PC-9 (cell line): ENCODE measurements at places on chromosomes 1 and 21. TPM values are rescaled to one million over a fixed set of nuclear protein-coding genes. Genes with fewer than 3 reads are reported as not detected.

- H3K4me1 ChIP-seq, result no peaks in the 10 kb centered on the region; the same call in 1 of the 2 replicates
- no peak for DNase-seq
- H3K4me3 ChIP-seq, result no peak overlapping the region
- no peaks in the 10 kb centered on the region for H3K36me3 ChIP-seq
Observed at GRCh38 chr1:208251911-208252835, 8.0 kb upstream of the PLXNA2 start.

EDN2 gene
- total RNA-seq, result 0.43 and 0.48 TPM in 2 replicates

TTC22 gene
- 24.1 and 26.3 TPM in 2 replicates for total RNA-seq

FAM177B gene
- not detected in 2 replicates for total RNA-seq

DNA sequence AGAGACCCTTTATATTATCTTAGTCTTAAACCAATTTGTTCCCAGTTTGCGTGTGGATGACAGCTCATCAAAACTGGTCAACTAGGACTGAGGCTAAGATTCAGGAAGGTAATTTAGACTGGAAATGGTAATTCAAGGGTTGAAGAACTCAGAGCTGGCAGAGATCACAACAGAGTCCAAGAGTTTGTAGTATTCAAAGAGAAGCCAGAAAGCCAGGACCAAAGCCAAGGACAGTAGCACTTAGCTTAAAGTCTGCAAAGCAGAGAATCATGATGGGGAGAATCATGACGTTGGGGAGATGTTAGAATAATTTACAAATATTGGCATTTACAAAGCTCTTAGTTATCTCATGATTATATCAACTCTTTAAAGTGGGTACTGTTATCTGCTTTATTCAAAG is 32.6 kb downstream of the RNF11 start:
- H3K36me3 ChIP-seq, result peaks cover 12% of the 10 kb centered on the region; the same call in 1 of the 2 replicates
- H3K4me1 ChIP-seq, result peaks cover 24% of the 10 kb centered on the region
- H3K4me3 ChIP-seq, result no peak overlapping the region
- no peaks in the 10 kb centered on the region for H3K27me3 ChIP-seq
- DNase-seq, result no peak
